Activated T-cell treated with anti-CD3 and anti-CD28 coated beads for 4 hours (primary cell): ENCODE measurements at places on chromosomes 1 and 21.

- DNase-seq, result no peak
Measured at GRCh38 chr1:53659436-53659835, 79.5 kb downstream of the GLIS1 start.

DNA sequence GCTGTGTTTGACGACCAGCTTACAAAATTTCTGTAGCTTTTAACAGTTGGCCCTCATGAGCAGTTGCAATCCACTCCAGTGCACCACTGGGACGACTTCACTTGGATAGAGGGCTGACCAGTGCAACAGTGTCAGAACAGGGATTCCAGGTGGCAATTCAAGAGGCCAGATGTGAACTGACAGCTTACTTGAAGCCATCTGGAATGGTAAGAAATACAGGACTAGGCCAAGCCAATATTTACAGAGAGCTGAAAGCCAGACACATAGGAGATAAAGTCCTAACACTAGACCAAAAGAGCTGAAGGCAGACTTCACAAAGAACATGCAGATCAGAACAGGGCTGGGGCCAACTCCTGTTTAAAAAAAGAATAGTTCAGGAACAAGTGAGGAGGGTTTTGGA is 93.5 kb upstream of the NFIA start:
- no peak for DNase-seq

DNA sequence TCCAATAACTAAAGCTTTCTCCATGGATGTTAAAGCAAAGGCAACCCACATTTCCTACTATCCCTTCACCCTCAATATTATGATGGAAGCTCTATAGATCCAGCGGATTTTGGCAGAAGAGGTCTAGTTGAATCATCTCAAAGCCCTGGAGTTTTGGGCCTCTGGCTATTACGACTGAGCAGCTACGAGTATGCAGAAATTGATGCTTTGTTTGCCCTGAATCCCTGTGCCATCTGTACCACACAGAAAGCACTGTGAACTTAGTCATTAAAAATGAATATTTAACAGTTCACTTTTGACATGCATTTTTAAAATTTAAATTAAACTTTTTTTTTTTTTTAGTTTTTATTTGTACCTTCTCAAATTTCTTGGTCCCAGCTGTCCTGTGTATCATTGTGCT is 705.4 kb upstream of the PTBP2 start:
- no peak for DNase-seq

DNA sequence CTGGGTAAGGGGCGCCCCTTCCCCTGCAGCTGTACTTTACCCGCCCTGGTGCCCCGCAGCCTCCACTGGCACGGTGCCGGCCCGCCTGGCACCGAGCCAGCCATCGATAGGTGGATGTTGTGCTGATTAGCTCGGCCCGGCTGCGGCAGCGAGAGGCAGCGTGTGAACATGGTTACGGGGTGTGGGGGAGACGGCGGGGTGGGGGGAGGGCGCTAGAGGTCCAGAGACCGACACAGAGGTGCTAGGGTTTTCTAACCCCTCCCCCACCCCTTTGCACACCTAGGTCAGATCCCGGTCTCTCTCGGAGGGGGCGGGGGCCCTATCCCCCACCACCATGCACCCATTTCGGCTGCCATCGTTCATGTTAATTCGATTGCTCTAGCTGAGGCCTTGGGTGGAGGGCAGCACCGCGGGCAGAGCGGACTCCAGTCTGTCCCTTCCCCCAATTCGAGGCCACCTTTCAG is 6.7 kb downstream of the EFNA4 start:
- no peak for DNase-seq

DNA sequence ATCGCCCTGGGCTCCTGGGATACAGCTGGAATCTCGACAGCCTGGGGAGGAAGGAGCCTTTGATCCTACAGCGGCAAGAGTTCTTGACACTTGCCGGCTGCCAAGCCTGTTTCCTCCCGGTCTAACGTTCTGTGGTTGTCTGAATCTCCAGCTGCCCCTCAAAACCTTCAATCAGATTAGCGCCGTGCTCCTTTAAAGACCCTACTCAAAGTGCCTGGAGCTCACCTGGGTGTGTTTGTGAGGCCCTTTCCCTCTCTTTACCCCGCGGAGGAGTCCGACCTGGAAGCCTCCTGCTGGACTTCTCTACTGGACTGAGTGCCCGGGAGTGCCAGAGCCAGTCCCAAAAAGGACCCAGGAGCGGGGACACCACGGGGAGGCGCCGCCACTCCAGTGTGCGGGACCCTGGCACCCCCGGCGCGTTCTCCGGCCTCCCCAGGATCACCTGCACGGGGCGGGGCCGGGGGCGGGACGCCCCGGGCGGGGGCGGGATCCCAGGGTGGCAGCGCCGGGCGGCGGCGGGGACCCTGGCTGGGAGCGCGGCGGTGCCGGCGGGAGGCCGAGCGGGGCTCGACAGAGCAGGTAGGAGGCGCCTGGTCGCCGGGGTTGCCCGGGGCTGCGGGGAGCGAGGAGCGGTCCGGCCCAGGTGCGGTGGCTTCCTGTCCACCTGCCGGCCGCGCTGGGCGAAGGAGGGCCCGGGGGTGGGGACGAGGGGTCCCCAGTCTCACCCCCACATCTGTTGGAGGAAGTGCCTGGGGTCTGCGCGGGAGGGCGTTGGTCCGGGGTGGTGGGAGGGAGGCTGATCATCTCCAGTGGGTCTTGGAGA is at the start of gene NCMAP:
NCMAP (plus strand) TSS at position 497 of the 823 bp plus-strand sequence. CDS start 39,344 bp downstream, outside the sequence.
- peak; percentile 55 for DNase-seq

DNA sequence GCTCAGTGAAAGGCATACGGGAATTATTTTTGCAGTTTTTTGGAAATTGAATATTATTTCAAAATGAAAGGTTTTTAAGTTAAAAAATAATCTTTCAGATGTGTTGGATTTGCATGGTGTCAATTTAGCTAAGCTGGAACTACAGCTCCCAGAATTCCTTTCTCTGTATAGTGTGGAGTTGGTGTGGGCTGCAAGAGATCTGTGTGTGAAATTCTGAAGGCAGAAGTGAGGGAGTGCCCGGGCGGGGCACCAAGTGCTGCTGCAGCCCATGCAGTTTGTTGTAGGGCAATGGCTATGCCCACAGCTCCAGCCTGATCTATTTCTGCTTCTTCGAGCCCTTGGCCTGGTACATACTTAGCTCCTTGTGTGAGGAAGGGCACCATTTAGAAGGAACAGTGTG is 60.5 kb upstream of the CSF1 start:
- DNase-seq, result no peak

DNA sequence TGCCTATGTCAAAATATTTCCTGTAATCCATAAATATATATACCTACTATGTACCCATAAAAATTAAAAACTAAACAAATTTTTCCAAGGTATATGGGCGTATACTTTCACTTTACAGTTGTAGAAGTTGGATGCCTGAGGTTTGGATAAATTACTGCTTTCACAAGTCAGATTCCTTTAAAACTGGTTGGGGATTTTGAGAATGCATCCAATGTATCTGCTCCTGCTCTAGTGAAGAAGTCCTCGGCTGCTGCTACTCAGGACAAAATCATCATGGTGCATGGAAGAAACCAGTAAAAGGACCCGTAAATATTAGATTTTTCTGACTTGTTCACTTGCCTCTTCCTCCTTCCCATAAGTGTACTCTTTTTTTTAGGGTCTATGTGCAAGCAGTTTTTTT is 841.1 kb downstream of the USP25 start:
- DNase-seq, result no peak

- no peak for DNase-seq
Measured at GRCh38 chr1:62977366-62977765, 193.4 kb downstream of the ATG4C start.

- DNase-seq, result no peak
Measured at GRCh38 chr1:224735159-224735558, 119.0 kb downstream of the CNIH3 start.

- DNase-seq, result no peak
Measured at GRCh38 chr1:54487571-54488050, 60.4 kb upstream of the ACOT11 start.

- DNase-seq, result no peak
Measured at GRCh38 chr1:157198619-157199420, 60.6 kb upstream of the ETV3 start.

GRCh38 chr1:5616366-5617178 is 375.7 kb downstream of the NPHP4 start:
- DNase-seq, result no peak

GRCh38 chr1:208291923-208292711 is 47.9 kb upstream of the PLXNA2 start:
- no peak for DNase-seq

DNA sequence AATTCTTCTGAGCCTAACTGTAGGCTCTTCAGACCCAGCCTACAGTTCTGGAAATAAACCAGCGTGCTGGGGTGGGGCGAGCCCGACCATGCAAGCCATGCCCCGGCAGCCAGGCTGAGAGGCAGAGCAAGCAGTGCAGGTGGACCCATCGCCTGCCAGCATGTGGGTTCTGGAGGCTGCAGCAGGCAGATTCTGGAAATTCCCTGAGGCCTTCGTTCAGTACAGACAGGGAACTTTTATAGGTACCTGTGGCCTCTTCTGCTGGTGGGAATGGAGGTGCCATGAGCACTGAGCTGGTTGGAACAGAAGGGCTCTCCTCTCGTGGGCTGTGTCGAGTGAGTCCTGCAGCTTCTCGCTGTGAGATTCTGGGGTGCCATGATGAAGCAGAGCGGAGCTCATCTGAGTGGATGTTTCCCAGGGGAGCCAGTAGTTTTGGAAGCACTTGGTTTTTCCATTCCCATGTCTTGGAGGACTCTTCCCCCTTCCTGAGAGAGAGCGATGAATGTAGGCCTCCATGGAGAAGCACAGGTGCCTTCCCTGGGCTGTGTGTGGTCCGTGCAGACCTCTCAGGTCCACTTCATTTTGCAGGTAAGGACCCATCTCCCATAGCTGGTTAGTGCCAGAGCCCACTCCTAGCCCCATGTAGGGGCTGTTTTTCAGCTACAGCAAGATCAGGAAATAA is 94.1 kb downstream of the PCBP3 start:
- DNase-seq, result no peak

DNA sequence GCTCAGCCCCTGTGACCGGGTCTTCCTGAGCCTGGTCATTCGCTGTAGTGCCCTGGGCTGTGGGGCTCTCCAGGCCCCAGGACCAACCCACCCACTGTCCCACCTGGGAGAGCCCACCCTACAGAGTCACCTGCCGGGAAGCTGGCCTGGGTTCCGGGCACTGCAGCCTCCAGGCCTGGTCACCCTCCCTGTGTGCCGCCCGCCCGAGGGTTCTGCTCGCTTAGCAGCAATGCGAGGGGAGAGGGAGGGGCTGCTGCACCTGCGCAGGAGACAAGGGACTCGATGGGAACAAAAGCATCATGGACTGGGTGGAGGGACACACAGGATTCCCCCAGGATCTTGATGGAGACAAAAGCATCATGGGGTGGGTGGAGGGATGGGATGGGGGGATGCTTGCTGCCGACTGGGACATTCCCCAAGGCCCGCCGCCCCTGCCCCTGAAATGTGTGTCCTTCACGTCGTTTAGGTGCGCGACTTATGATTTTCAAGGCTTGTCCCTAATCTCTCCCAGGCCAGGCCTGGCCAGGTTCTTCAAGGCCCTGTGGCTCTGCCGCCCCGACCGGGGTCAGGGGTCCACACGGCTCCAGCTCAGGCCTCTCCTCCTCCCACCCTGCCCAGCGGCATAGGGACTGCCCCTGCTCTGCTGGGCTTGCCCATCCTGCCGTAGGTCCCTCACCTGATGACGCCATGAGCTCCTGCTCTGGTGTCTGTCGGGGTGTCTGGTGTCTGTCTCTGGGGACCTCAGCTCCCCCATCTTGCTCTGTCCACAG is 1.7 kb downstream of the KRTAP10-8 start:
- no peak for DNase-seq

DNA sequence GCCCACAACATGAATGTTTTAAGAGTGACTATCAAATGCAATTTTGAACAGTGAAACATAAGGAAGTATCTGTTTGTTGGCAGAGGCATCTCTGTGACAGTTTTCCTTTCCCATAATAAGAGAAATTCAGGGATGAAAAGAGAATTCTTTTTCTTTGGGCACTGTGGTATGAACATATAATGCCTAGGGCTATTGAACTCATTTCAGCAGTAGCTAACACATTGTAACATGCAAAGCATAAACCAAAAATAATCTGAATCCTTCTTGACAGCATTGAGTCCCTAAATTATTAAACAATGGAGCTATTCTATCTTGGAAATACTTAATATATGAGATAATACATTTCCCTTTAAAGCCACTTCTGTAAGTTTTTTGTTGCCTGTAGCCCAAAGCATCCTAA is 633.0 kb upstream of the B3GALT2 start:
- no peak for DNase-seq

DNA sequence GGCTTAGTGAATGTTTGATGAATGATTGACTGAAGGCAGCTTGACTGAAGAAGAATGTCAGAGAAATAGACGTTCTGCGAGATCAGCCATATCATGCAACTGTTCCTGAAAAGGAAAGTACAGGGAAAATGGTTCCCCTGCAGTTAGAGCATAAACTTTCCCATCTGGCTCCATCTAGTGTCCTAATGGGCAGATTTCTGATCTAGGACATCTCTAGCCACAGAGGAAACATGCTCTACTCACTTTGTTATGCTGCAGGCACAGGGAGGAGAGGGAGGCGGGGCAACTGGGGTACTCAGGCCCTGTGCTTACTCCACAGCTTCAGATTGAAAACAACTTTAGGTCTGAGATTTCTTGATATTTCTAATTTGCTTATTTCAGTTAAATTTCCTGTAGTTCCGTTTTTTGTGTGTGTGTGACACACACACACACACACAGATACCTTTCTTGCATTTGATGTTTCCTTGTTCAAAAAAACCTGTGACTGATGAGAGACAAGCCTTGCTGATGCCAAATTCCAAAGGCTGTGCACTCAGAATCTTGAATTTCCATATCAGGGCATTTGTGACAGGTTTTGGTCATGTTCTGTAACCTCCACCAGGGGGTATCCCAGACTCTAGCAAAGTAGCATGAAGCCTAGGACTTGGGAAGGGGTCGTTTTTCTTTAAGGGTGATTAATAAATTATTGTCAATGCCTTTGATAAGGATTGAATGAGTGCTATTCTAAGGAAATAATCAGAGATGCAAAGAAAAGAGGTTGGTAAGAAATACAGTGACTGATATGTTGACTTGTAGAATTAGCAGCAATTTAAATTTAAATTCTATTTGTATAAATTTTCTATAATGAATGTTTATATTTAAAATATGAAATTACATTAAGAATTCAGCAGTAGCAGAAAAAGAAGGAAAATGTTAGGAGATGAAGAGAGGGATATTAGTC is 139.7 kb upstream of the BEND5 start:
- no peak for DNase-seq

DNA sequence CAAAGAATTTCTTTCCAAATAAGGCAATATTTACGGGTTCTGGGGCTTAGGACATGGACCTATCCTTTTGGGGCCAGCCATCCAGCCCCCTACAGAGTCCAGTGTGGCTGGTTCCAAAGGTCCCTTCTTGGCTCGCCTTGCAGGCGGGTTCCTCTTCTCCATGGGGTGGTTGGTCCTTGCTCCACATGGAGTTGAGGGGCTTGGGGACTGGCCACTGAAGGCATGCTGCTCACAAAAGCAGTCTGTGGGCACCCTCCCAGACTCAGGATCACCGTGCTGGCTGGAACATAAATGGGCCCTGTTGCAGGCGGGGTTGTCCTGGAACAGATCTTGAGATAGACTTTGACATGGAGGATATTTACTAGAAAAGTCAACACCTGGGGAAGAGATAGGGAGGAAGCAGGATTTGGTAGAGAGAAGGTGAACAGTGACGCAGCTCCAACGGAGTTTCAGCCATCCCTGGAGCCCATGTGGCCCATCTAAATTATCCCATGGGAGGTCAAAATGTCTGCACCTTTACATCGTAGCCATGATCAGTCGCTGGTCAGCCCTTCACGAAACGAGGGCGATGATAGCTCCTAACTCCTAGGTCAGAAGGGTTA is 39.1 kb upstream of the LRP8 start:
- DNase-seq, result no peak

GRCh38 chr1:100719490-100719889 is at the start of gene VCAM1:
Gene VCAM1 (plus strand): TSS chr1:100719742. CDS start chr1:100719861, 119 bp downstream.
- DNase-seq, result no peak
